Heart right ventricle (tissue), 16 donors: ENCODE measurements at places on chromosomes 1 and 21. TPM values are rescaled to one million over a fixed set of nuclear protein-coding genes. Genes with fewer than 3 reads are reported as not detected.

GRCh38 chr1:219292341-219292740 lies 118.7 kb downstream of the LYPLAL1 start:
- peaks cover 8% of the 10 kb centered on the region for H3K36me3 ChIP-seq
- DNase-seq, result no peak
- H3K27me3 ChIP-seq, result no peaks in the 10 kb centered on the region
- no peak overlapping the region for H3K4me3 ChIP-seq
- no peak overlapping the region for H3K27ac ChIP-seq

DNA sequence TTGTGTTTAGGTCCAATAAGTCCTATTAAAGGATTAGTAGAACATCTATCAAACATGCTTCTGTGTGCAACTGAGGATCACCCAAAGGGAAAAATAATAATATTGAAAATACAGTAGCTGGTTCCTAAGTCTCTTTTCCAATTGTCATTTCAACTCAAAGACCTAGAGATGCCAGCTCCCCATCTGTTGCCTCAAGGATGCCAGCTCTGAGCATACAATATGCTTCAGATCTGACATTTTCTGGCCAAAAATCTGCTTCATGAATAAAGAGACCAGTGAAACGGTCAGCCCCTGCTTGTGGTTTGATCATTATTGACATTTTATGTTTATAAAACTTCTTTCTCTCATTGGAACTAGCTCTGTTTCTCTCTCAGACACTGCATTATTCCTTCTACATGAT lies 72.9 kb downstream of the CCDC185 start:
- no peak overlapping the region for H3K4me3 ChIP-seq
- no peak overlapping the region for H3K27ac ChIP-seq
- DNase-seq, result no peak
- no peaks in the 10 kb centered on the region for H3K27me3 ChIP-seq
- H3K36me3 ChIP-seq, result no peaks in the 10 kb centered on the region

- H3K4me1 ChIP-seq, result no peaks in the 10 kb centered on the region
- no peak overlapping the region for H3K27ac ChIP-seq
- DNase-seq, result no peak
- no peaks in the 10 kb centered on the region for H3K27me3 ChIP-seq
Observed at GRCh38 chr1:167776151-167776550, 54.4 kb downstream of the MPZL1 start.

- no peak overlapping the region for H3K4me3 ChIP-seq
- H3K27me3 ChIP-seq, result peaks cover 37% of the 10 kb centered on the region
- no peak for DNase-seq
Observed at GRCh38 chr1:143625886-143626285, 345.9 kb downstream of the FAM72C start.

DNA sequence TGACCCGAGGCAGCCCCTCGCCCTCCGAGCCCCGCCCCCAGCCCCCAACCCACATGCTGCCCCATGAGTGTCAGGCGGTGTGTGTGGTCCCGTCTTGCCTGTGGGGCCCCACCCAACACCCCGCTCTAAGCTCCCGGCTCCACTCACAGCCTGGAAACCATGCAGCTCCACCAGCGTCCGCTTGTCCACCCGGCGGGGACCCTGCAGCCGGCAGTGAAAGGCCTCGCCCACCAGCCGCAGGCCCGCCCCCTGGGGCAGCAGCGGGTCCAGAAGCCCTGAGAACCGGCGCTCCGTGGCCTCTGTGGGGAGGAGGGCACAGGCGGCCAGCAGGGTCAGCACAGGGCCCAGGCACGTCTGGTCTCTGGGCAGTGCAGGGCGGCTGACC lies 2.7 kb downstream of the C1QTNF12 start:
- H3K27me3 ChIP-seq, result peaks cover 19% of the 10 kb centered on the region
- no peaks in the 10 kb centered on the region for H3K4me1 ChIP-seq
- peak; percentile 15 for DNase-seq
- no peak overlapping the region for H3K27ac ChIP-seq

Gene TNNT2
- 7,112 TPM for total RNA-seq

- no peaks in the 10 kb centered on the region for H3K36me3 ChIP-seq
- DNase-seq, result peak; percentile 31
- no peak overlapping the region for H3K4me3 ChIP-seq
Observed at GRCh38 chr1:203143641-203144040, 16.1 kb downstream of the ADORA1 start.

DNA sequence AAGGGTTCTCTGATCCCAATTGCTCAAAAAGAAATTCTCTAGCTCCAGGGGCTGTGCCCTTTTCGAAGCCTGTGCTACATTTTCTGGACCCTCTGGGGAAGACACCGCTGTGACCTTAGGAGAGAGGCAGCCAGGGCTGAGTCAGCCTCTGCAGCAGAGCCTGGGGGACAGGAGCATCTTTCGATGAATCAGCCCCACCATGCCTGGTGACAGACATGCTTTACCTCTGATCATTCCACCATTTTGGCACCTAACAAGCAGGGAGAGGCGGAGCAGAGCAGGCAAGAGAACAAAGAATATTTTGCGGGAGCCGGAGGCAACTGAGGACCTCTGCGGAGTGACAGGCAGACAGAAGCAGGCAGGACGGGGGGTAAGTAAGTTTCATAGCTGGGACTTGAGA lies 84.9 kb downstream of the VWA5B1 start:
- H3K4me1 ChIP-seq, result no peaks in the 10 kb centered on the region
- no peak for DNase-seq
- H3K27ac ChIP-seq, result no peak overlapping the region
- H3K4me3 ChIP-seq, result no peak overlapping the region

GRCh38 chr1:179598631-179599030 lies 7.0 kb downstream of the TDRD5 start:
- H3K4me3 ChIP-seq, result no peak overlapping the region
- H3K4me1 ChIP-seq, result no peaks in the 10 kb centered on the region
- H3K36me3 ChIP-seq, result no peaks in the 10 kb centered on the region
- no peak for DNase-seq

Gene HES3
- not detected for total RNA-seq

DNA sequence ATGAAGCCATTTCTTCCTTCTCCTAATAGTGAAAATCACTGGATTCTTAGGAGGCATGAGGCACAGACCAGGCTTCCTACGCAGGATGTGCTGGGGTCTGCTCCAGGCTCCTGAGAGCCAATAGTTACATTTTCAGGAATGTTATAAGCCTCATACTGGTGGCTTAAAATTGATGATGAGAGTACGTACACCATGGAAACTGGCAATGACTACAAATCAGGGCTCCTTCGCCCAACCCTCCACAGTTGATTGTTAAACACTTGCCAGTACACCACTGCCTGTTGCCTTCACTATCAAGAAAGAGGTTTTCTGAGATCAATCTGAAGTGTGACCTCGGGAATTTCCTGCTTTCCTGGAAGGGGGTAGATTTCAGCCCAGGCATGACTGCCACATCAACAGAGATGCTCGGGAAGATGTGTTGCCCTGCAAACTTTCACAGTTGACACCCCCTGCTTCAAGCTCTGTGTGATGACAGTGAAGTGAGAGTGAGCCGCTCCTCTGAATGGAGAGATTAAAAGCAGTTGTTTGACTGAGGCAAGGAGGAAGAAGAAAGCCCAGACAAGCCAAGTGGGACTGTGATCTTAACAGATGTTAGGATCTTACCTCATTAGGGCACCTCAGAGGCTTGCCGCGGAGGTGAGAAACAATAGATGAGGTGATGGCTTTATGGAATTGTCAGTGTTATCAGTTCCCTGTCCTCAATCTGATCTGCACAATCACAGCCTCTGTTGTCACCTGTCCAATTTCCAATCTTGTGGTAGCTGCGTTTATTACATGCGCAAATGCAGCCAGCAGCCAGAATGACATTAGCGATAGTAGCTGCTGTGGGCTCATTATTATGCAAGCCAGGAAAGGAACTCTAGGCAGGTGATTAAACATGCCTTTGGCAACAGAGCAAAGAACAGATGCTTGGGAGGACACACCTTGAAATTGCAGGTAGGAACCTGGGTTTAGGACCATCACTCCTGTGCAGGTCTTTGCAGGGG lies 277.3 kb downstream of the KAZN start:
- H3K27ac ChIP-seq, result no peak overlapping the region
- H3K27me3 ChIP-seq, result peaks cover 25% of the 10 kb centered on the region
- no peaks in the 10 kb centered on the region for H3K36me3 ChIP-seq
- no peak for DNase-seq

- DNase-seq, result no peak
- H3K27ac ChIP-seq, result no peak overlapping the region
- H3K4me1 ChIP-seq, result peaks cover 4% of the 10 kb centered on the region
- H3K27me3 ChIP-seq, result no peaks in the 10 kb centered on the region
Observed at GRCh38 chr1:160200786-160201185, 4.4 kb upstream of the PEA15 start.

DNA sequence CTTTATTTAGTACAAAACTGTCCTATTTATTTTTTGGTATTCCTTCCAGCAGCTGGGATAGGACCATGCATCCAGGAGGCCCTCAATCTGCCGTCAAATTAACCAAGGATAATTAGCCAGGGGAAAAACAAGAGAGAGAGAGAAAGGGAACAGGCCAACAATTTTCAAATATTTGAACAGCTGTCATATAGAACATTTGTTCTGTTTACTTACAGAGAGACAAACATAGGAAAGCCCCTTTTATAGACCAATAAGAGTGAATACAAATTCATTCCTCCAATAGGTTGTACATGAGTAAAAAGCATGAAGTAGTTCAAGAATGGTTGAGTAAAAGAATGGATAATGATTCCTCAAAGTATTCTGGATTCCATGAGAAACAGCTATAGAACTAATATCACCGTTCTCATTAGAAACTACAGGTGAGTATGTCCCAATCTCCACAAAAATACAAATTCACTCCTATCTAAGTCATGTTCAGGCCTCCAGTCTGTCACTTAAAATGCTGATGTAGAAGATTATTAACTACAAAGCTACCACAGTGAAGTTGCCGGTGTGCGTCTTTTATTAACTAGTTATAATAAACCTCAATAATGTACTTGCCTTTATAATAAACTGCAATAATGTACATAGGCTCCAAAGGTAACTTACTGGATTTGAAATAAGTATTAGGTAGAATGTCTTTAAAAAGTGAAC lies 64.8 kb upstream of the GNG4 start:
- no peak overlapping the region for H3K4me3 ChIP-seq
- H3K27ac ChIP-seq, result no peak overlapping the region
- DNase-seq, result no peak

GRCh38 chr1:39003794-39004193 lies 12.7 kb downstream of the AKIRIN1 start:
- DNase-seq, result no peak
- H3K4me1 ChIP-seq, result peaks cover 15% of the 10 kb centered on the region
- no peaks in the 10 kb centered on the region for H3K27me3 ChIP-seq
- peaks cover 50% of the 10 kb centered on the region for H3K36me3 ChIP-seq
- no peak overlapping the region for H3K4me3 ChIP-seq

Gene TMIGD3
- not detected for total RNA-seq

DNA sequence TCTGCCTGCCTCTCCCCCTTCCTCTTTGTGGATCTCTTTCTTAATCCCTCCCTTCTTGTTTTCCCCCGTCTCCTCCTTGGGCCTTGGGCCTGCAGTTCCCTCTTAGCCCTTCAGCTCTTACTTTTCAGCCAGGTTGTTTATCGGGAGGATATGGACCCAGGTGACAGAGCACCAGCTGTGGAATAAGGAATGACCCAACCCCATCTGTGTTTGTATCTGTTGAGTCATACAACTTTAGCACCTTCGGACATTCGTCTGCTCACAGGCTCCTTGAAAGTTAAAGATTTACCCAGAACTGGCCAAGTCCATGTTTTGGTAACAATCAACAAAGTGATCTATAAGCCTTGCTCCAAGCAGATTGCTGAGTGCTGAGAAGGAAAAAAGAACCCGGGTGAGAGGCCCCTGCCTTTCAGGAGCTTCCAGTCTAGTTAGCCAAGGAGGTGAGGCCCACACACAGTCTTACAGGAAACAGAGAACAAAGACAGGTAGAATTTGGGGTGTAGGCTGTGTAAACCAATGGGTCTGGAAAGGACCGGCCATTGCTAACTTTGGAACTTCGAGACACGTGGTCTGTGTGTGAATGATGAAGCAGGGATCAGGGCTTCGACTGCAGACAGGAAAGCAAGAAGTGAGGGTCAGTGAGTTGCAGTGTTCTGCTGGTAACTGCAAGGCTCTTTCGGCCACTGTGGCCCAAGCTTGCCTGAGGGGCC lies 66.7 kb upstream of the F3 start:
- no peak for DNase-seq
- H3K27me3 ChIP-seq, result no peaks in the 10 kb centered on the region
- H3K4me1 ChIP-seq, result no peaks in the 10 kb centered on the region
- no peak overlapping the region for H3K4me3 ChIP-seq
- no peak overlapping the region for H3K27ac ChIP-seq

Gene SPRR2A
- total RNA-seq, result not detected

- H3K4me1 ChIP-seq, result no peaks in the 10 kb centered on the region
- no peaks in the 10 kb centered on the region for H3K27me3 ChIP-seq
- no peak overlapping the region for H3K4me3 ChIP-seq
- no peak overlapping the region for H3K27ac ChIP-seq
- no peak for DNase-seq
Observed at GRCh38 chr1:32568929-32569328, 29.7 kb downstream of the ZBTB8A start.

- peak overlapping the region; percentile 60 for H3K27ac ChIP-seq
- H3K4me1 ChIP-seq, result peaks cover 48% of the 10 kb centered on the region
- DNase-seq, result no peak
- H3K4me3 ChIP-seq, result peak overlapping the region; percentile 85
Observed at GRCh38 chr1:231241750-231242149, 738 bp downstream of the GNPAT start.

Gene LEMD1
- total RNA-seq, result not detected
